Vagina (tissue), 2 donors: ENCODE measurements at places on chromosomes 3 and 15.

DNA sequence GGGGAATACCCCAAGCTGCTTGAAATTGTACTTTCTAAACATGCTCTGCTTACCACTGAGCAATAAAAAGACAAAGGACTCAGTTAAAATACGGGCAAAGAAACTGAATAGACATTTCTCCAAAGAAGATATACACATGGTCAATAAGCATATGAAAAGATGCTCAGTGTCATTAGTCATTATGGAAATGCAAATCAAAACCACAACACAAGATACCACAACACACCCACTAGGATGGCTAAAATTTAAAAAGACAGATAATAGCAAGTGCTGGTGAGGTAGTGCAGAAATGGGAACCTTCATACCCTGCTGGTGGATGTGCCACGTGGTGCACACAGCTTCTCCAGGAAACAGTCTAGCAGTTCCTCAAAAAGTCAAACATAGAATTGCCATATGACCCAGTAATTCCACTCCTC is 21.3 kb downstream of the LRIG1 start:
- no peaks in the 10 kb centered on the region for H3K27me3 ChIP-seq
- peaks cover 95% of the 10 kb centered on the region for H3K4me1 ChIP-seq
- no peak for DNase-seq
- no peak overlapping the region for H3K4me3 ChIP-seq
- H3K27ac ChIP-seq, result peak overlapping the region; percentile 86

DNA sequence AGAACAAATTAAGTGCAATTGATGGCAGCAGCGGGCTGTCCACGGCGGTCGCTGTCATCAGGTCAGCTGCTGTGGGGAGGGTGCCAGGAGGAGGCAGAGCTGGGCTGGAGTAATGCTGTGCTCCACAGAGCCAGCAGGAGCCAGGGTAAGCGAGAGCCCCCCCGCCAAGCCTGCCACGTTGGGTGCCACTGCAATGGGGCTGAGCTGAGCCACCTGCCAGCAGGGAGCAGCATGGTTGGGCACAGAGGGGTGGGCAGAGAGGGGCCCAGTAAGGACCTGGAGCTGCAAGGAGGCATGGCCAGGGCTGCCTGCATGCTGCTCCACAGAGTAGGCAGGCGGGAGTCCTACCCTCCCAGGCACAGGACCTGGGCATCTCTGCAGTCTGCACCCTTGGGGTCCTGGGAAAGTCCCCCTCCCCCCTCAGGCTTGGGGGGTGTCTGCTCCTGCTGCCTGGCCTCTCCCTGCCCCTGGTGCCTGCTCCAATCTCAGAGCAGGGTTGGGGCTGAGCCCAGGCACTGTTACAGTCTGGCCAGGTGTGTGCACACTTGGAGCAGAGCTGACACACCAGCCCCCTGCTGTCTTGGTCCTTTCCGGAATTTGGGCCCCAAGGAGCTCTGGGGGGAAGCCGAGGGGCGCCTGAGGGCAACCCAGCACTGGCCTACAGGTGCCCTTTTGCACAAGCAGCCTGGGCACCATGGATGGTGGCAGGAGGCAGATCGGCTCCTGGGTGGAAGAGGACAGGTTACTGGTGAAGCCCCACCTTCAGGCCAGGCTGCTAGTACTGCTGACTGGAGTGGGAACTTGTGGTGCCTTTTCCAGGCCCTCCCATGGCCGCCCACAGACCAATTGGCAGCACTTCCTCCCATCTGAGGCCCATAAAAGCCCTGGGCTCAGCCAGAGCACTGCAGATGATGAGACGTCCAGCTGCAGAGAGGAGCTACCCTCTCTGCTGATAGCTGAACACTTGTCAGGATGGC is 8.5 kb upstream of the PIAS1 start:
- no peaks in the 10 kb centered on the region for H3K36me3 ChIP-seq
- no peak for DNase-seq
- H3K4me3 ChIP-seq, result no peak overlapping the region
- no peaks in the 10 kb centered on the region for H3K4me1 ChIP-seq
- H3K27me3 ChIP-seq, result no peaks in the 10 kb centered on the region

GRCh38 chr15:93983526-93983925 is 247.8 kb upstream of the MCTP2 start:
- no peak for DNase-seq

DNA sequence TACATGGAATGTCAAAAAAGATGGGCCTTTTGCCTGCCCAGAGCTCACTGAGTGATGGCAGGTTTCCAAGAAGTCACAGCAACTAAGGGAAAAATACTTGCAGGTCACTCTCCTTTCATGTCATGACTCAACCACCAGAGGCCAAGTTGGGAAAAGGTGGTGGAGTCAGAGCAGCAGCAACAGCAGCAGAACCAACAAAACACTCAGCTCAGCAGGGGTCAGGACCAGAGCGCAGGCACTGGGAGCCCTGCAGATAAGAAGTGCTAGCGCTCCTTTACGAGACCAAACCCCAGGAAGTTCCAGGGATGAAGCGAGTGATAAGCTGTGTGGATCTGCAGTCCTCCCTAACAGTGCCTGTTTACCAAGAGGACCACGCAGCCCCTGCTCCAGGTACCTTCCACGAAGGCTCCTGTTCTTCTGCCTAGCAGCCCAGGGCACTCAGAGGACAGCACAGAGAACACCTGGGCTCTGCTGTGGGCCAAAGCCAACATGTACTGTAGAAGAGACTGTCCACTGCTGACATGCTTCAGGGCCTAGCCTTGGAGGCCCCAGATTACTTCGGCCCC is 26.0 kb downstream of the POC1A start:
- no peaks in the 10 kb centered on the region for H3K36me3 ChIP-seq
- no peak overlapping the region for H3K4me3 ChIP-seq
- no peaks in the 10 kb centered on the region for H3K27me3 ChIP-seq
- peaks cover 3% of the 10 kb centered on the region for H3K4me1 ChIP-seq
- no peak overlapping the region for H3K27ac ChIP-seq

DNA sequence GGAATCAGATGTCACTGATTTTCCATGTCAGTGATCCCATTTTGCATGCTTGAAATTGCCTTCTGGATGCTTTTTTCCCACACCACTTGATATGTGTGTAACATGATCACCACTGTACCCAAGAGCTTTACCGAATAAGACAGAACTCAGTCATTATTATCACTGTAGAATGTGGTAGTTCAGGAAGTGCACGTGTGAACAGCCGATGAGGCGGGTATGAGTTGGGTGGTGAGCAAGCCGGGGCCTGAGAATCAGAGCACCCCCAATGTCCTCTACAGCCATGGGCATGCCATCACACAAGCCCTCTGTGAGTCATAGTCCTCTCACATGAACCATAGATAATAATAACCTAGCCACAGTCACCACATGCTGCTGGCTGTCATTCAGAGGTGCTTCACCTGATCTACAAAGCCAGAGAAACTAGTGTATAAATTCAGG is 470.8 kb downstream of the SOX2 start:
- H3K27me3 ChIP-seq, result no peaks in the 10 kb centered on the region
- no peak for DNase-seq
- no peaks in the 10 kb centered on the region for H3K36me3 ChIP-seq
- H3K27ac ChIP-seq, result no peak overlapping the region
- no peaks in the 10 kb centered on the region for H3K4me1 ChIP-seq

GRCh38 chr3:31610700-31611275 is 78.1 kb downstream of the STT3B start:
- H3K4me1 ChIP-seq, result peaks cover 6% of the 10 kb centered on the region
- H3K4me3 ChIP-seq, result no peak overlapping the region

GRCh38 chr3:64104691-64105111 is 81.4 kb upstream of the PSMD6 start:
- H3K4me3 ChIP-seq, result no peak overlapping the region
- H3K36me3 ChIP-seq, result peaks cover under 1% of the 10 kb centered on the region
- no peak overlapping the region for H3K27ac ChIP-seq
- no peaks in the 10 kb centered on the region for H3K27me3 ChIP-seq
- peaks cover 27% of the 10 kb centered on the region for H3K4me1 ChIP-seq

DNA sequence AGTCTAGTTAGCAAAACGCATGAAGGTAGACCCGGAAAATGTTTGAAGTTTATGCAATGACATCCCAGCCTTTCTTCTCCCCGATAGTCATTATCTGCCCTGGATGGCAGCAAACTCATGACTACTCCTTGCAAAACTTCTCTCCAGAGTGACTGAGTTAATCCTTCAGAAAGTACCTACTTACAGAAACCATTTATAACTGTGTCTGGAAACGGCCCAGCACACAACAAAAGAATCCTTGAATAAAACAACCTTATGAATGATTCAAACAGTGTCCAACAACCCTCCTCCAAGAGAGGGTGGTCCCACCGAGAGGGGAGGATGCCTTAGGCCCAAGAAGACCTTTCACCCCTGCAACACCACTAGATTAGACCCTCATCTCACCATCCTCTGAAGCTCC is 14.2 kb downstream of the ST8SIA2 start:
- H3K4me3 ChIP-seq, result no peak overlapping the region
- no peak for DNase-seq

- H3K27me3 ChIP-seq, result no peaks in the 10 kb centered on the region
- H3K27ac ChIP-seq, result no peak overlapping the region
- no peaks in the 10 kb centered on the region for H3K36me3 ChIP-seq
- no peak for DNase-seq
- H3K4me3 ChIP-seq, result no peak overlapping the region
Observed at GRCh38 chr15:82313446-82313845, 35.8 kb downstream of the GOLGA6L10 start.

- no peak overlapping the region for H3K4me3 ChIP-seq
- no peak overlapping the region for H3K27ac ChIP-seq
- DNase-seq, result no peak
- H3K4me1 ChIP-seq, result no peaks in the 10 kb centered on the region
Observed at GRCh38 chr15:86481720-86482119, 402.0 kb downstream of the AGBL1 start.

- no peaks in the 10 kb centered on the region for H3K4me1 ChIP-seq
- no peaks in the 10 kb centered on the region for H3K36me3 ChIP-seq
- no peaks in the 10 kb centered on the region for H3K27me3 ChIP-seq
- H3K4me3 ChIP-seq, result no peak overlapping the region
- H3K27ac ChIP-seq, result no peak overlapping the region
Observed at GRCh38 chr15:69921626-69922619, 175.8 kb downstream of the TLE3 start.

DNA sequence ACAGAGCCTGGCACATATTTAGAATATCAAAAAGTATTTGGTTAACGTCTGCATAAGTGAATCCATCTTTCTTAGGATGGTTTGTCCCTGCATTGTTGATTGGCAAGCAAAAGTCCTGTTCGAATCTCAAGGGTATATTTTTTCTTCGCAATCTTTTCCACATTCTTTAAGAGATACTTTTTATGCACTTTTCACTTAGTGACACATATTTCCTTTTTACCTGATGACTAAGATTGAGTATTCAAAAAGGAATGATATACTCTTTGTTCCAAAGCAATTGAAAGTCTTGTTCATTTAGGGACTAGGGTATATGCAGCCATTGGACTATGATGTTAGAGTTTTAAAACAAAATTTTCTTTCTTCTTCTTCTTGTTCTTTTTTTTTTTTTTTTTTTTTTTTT is 349.9 kb downstream of the NLGN1 start:
- no peak overlapping the region for H3K27ac ChIP-seq
- H3K4me1 ChIP-seq, result no peaks in the 10 kb centered on the region
- no peaks in the 10 kb centered on the region for H3K27me3 ChIP-seq
- DNase-seq, result no peak

DNA sequence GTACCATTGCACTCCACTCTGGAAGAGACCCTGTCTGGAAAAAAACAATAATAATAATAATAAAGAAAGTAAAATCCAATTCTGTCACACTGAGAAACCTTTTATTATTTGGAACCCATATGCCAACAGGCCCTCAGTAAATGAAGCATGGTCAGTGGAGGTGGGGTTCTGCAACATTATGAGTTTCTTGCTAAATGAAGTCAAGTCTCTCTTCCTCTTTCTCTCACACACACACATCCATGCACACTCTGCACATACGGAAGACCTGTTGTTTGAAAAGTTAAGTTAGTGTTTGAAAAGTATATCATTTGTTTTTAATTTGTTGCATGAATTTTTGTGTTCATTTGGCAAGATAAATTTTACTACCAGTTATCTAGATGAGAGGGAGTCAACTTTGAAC is 27.8 kb downstream of the GAP43 start:
- H3K4me1 ChIP-seq, result no peaks in the 10 kb centered on the region
- no peak overlapping the region for H3K4me3 ChIP-seq
- no peak for DNase-seq
- no peaks in the 10 kb centered on the region for H3K36me3 ChIP-seq
- no peaks in the 10 kb centered on the region for H3K27me3 ChIP-seq

GRCh38 chr3:2094941-2095340 is 3.7 kb upstream of the CNTN4 start:
- DNase-seq, result no peak
- H3K4me1 ChIP-seq, result no peaks in the 10 kb centered on the region
- no peak overlapping the region for H3K4me3 ChIP-seq
- no peaks in the 10 kb centered on the region for H3K36me3 ChIP-seq
- no peak overlapping the region for H3K27ac ChIP-seq

DNA sequence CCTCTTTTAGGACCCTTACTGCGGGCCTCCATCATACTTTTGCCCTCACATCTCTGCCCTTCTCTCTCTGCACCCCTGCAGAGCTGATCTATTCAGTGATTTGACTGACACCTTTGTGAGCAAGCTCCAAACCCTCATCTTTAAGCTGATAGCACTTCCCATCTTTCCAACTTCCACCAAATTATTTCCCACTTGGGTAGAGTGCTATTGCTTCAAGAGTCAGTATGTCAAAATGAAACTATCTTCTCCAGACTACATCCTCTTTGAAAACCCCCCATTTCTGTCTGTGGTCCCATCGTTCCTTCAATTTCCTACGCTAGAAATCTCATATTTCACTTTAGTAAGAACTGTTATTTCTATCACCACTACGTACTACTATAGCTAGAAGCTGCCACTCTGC is 19.7 kb downstream of the ZWILCH start:
- no peaks in the 10 kb centered on the region for H3K27me3 ChIP-seq
- DNase-seq, result no peak
- H3K27ac ChIP-seq, result no peak overlapping the region
